ENCODE measurements at places on chromosomes 7 and 10. TPM values are rescaled to one million over a fixed set of nuclear protein-coding genes. Genes with fewer than 3 reads are reported as not detected.

DNA sequence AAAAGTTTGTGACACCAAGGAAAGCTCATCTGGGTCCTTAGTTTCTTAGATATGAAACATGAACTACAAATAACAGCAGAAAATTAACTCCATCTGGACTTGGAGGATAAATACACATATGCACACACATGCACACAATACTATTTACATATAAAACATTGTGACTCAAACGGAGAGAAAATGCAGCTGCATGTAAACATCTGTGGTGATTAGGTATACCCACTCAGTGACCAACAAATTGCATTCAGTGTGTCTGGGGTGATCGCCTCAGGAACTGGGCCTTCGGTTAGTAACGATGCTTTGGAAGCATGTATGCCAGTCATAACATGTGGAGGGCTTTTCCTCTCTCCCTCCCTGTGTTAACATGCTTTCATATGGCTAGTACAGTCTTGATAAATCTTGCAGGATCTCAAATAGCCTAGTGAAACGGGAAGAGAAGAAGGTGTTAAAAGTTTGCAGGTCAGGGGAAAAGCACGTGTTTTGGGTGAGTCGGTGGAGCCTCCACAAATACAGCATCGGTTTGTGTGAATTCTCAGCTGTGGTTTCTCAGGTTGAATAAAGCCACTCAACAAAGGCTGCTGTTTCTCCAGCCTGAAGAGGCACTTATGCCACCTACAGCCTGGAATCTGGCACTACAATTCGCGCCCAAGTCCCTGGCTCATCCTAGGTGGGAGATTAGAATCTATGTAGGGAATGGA is 8.7 kb upstream of the GLRX3 start:
- peak; percentile 86 for DNase-seq

GRCh38 chr7:107661865-107662379 is 1.3 kb downstream of the SLC26A4 start:
- no peak for DNase-seq

- DNase-seq: no peak
Measured at GRCh38 chr7:43092819-43093218, 19.6 kb upstream of the HECW1 start.

GLCCI1 gene
- 60.9 TPM for total RNA-seq

GRCh38 chr10:17659365-17659764 is 15.4 kb downstream of the STAM start:
- no peak for DNase-seq

- DNase-seq: no peak
Measured at GRCh38 chr7:92621561-92622023, 31.4 kb upstream of the FAM133B start.

GRCh38 chr10:79149662-79150443 is 81.1 kb downstream of the ZMIZ1 start:
- DNase-seq: peak; percentile 63

GPR146 gene
- 9.4 TPM for total RNA-seq

DNA sequence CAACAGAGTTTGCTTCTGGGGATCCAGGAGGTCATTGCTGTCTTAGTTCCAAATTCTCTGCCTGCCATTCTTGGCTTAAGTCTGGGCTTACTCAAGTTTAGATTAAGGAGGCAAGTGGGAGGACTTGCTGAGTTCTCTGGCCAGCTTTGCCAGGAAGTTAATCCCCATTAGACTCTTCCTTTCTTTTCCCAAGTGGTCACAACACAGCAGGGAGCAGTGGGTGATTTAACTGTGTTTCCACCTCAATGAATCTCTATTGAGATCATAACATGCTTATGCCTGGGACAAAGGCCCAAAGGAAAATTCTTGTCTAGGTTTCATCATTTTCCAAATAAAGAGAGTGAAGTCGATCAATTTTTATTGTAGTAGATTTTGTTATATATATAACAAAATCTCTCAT is 1159.6 kb downstream of the SORCS3 start:
- DNase-seq: no peak

LRRD1 gene
- total RNA-seq: not detected

DNA sequence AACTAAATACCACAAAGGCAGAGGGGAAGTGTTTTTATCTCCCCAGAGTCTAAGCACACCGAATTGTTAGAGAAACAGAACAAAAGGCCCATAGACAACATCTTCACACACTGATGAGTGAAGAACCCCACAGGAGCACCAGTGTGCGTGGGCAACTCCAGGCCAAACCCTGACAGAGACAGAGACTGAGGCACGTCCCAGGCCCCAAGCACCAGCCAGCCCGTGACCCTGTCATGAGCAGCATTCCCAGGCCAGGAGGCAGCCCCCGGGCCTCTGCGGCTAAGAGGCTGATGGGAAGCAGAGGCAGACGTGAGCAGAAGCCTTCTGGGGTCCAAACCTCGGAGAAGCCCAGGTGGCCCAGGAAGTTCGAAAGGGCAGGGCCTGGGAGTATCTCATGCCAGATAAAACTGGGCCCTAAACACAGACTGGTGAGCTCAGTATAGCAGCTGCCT is 184.4 kb downstream of the TCERG1L start:
- no peak for DNase-seq

GRCh38 chr7:90404777-90405176 is 1.5 kb downstream of the CLDN12 start:
- no peak for DNase-seq

DNA sequence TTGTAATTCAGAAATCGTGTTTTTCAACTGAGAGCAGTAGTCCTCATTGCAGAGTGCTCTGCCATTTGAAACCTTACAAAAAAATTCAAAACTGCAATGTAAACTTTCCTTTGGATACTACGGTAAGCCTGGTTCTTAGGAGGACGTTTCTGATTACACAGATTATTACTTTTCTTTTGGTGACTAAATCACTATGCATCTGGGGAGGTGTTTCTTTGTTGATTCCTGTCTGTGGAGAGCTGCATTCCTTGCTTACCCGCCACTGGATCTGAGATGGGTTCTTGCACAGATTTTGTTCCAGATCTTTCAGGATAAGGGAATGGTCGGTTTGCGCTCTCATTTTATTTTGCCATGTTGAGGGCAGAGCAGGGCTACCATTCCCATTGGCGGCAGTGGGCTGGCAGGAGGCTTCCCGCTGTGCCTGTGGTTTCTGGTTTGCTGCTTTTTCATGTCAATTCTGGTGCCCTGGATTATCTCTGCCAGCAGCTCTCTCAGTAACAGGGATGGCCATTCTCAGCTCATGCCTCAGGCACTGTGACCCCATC is 485.1 kb downstream of the GLRX3 start:
- DNase-seq: no peak

DNA sequence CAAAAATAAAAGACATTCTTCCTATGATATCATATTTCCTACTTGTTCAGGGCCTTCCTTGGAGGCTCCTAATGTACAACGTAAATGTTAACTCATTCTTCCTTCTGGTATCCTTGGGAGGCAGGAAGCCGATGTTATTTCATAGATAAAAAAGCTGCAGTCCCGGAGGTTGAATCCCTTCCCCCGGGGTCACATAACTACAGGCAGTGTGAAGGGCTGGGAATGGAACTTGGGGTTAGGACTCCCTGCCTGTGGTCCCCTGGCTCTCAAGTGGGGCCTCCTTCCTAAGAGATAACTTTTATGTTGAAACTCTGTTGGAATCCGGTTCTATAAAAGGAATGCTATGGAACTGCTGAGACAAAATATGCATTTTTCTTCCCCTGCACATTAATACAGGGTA is 14.9 kb upstream of the CCDC3 start:
- peak; percentile 28 for DNase-seq

DNA sequence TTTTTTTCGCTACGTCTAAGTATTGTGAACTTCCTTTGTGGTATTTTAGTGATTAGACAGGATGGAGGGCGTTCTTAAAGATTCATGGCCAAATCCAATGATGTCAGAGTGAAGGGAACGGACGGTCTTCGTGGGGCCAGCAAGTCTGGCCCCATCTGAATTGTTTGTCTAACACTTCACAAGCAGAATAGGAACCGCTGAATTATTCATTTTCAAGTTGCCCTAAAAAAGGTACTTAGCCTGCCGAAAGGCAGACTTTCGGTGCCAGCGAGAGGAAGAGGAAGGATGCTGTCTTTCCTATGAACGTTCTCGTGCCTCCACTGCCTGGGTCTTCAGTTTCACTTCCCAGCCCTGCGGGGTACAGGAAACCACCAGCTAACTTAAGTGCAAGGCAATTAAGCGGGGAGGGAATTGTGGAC is 145.7 kb upstream of the SH2B2 start:
- no peak for DNase-seq

- DNase-seq: no peak
Measured at GRCh38 chr7:66747881-66748511, 7.5 kb downstream of the RABGEF1 start.

Data from stomach (tissue), 19 donors.